ENCODE measurements at places on chromosomes 6 and 20.

DNA sequence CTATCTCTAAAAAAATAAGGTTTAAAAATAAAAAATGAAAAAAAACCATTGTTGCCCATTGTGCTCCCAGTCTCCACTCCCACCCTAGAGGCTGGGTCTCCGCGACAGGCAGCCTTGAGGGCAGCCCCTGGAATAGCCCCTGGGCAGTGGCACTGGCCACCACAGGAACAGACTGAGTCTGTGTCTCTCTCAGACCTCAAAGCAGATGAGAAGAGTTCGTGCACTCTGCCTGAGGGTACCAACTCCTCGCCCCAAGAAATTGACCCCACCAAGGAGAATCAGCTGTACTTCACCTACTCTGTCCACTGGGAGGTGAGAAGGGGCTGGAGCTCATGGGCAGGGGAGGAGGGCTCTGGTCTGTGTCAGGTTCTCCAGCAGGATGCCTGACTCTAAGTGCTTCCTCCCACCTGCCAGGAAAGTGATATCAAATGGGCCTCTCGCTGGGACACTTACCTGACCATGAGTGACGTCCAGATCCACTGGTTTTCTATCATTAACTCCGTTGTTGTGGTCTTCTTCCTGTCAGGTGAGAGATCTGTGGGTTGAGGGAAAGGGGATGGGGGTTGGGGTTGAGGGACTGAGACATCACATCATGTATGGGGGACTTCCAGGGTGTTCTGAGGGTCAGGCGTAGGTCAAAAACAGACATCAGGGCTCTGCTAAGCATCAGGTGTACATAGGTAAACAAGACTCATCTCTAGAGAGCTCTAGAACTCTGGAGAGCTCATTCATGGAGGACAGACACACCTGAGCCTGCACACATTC, 35.6 kb downstream of the TM9SF4 start:
- no peak for DNase-seq

- DNase-seq, result no peak
These were observed 152.3 kb upstream of the THEMIS start for GRCh38 chr6:128053109-128053508.

GRCh38 chr6:157848693-157849092, 25.6 kb downstream of the SNX9 start:
- no peak for DNase-seq

DNA sequence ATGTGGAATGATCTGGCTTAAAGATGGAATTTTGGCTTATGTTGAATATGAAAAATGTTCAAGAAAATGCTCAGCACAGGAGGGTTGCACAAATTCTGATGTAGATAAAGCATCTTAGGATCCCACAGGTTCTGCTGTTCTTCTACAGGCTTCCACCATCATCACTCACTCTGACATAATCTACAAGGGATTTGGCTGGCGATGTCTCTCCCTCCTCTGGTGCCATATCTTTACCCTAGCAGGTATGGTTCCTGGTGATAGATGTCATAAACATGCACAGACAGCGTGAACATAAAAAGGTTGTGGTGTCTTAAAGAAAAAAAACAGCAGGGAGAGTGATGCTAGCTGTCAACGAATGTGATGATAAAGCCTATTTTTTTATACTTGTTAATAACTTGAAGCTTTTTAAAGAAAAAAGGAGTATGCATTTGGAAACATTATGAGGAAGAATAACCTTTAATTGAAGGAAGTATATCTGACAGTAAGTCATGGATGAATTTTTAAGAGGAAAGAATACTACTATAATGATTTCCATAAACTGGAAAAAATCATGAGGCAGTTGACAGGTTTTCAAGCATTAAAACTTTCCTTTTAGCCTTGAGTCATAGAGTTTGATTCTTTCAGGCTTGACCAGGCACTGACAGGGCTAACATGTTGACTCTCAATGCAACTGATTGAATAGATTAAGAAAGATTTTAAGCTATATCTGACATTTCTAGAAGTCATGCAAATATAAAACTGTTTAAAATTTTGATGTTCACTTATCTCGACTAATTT, 50.1 kb downstream of the OGFRL1 start:
- DNase-seq, result no peak

- no peak for DNase-seq
These were observed 1.5 kb upstream of the NINL start for GRCh38 chr20:25586877-25587276.

DNA sequence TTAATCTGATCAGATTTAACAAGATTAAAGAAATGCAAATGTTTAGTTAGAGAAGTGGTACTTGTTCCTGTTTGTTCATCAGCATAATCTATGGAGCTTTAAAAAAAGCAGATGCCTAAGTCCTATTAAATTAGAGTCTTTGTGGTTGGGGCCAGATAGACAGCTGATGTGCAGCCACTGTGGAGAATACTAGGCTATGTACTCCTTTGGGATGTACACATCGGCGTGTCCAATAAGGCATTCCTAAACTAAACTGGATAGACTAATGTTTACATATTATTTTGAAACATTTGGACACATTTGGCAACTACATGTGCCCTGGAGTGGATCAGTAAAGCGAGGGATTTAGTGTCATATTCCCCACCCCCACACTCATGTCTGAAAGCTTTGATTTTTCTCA, 459.5 kb downstream of the LMBRD1 start:
- no peak for DNase-seq

- DNase-seq, result no peak
These were observed 115.9 kb downstream of the DLL1 start for GRCh38 chr6:170174771-170175643.

DNA sequence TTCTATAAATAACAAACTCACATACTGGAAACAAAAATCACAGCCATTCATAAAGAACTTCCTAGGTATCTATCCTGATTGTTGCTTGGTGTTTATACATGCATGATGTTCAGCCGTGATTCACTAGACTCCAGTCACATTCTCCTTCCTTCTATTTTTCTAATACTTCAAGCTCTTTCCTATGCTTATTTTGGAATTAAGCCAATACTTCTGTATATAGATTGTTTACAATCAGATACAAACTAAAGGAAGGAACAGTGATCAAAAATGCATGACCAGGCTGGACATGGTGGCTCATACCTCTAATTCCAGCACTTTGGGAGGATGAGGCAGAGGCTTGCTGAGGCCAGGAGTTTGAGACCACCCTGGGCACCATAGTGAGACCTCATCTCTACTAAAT, 377.5 kb upstream of the IRAK1BP1 start:
- DNase-seq, result no peak

Data from SIG-M5 (cell line).